Transverse colon (tissue), 4 donors: ENCODE measurements at places on chromosomes 6 and 20.

DNA sequence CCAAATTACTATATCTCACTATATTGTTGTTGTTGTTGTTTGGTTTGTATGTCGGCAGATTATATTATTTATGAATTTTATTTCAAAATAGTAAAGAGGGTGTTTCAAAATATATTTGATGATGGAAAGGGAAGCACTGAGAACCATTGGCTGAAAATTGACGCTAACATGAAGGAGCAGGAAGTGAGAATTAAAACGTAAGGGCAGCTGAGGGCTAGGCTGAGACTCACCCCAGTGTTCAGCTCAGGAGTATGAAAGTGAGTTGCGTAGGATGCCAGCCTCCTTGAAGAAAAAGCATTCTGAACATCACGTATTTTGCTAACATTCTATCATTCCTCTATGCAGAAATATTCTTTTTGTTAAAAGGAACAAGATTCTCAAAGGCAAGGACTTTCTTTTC is 10.7 kb upstream of the IPCEF1 start:
- no peaks in the 10 kb centered on the region for H3K36me3 ChIP-seq
- H3K27me3 ChIP-seq: no peaks in the 10 kb centered on the region
- H3K27ac ChIP-seq: no peak overlapping the region
- no peaks in the 10 kb centered on the region for H3K4me1 ChIP-seq
- no peak for DNase-seq

- DNase-seq: no peak
- H3K36me3 ChIP-seq: no peaks in the 10 kb centered on the region
- H3K27me3 ChIP-seq: no peaks in the 10 kb centered on the region
- no peak overlapping the region for H3K27ac ChIP-seq
- no peaks in the 10 kb centered on the region for H3K4me1 ChIP-seq
Observed at GRCh38 chr20:12315652-12316051, 398.0 kb downstream of the BTBD3 start.

- H3K4me3 ChIP-seq: no peak overlapping the region
- H3K27ac ChIP-seq: no peak overlapping the region
- H3K4me1 ChIP-seq: no peaks in the 10 kb centered on the region
- DNase-seq: peak; percentile 15
Observed at GRCh38 chr6:82066991-82067411, 180.5 kb downstream of the IBTK start.

DNA sequence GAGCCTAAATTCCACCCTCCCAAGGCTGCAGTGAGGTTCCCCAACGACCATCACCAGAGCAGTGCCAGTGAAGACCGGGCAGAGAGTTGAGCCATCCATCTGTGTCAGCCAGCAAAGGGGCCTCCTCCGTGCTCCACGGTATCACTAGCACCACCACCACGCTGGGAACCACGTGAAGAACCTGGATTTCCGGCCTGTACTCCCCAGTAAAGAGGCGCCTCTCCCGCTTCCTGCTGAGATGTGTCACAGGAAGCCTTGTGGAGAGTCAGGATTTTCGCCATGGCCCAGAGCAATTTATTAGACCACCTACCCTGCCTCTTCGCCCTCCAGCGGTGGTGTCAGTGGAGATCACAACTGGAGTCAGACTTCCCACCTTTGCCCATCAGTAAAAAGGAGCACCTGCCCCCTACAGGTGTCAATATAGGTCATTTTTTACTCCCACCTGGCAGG is 28.8 kb downstream of the CPXM1 start:
- peaks cover 29% of the 10 kb centered on the region for H3K27me3 ChIP-seq
- H3K4me1 ChIP-seq: peaks cover 3% of the 10 kb centered on the region
- no peaks in the 10 kb centered on the region for H3K36me3 ChIP-seq
- no peak overlapping the region for H3K27ac ChIP-seq
- no peak overlapping the region for H3K4me3 ChIP-seq

DNA sequence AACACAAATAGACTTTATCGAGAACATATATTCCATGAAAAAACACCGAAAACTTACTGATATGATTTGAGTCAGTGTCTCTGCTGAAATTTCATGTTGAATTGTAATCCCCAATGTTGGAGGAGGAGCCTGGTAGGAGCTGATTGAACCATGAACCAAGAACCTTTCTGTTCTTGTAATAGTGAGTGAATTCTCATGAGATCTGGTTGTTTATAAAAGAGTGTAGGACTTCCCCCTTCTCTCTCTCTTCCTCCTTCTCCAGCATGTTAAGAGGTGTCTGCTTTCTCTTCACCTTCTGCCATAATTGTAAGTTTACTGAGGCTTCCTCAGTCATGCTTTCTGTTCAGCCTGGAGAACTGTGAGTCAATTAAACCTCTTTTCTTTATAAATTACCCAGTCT is 1289.3 kb upstream of the CITED2 start:
- no peak overlapping the region for H3K4me3 ChIP-seq
- no peaks in the 10 kb centered on the region for H3K27me3 ChIP-seq
- no peaks in the 10 kb centered on the region for H3K36me3 ChIP-seq
- no peaks in the 10 kb centered on the region for H3K4me1 ChIP-seq
- no peak for DNase-seq

GRCh38 chr20:44678242-44678641 is 26.7 kb upstream of the ADA start:
- DNase-seq: no peak
- no peak overlapping the region for H3K27ac ChIP-seq
- H3K27me3 ChIP-seq: no peaks in the 10 kb centered on the region

- DNase-seq: no peak
- H3K27me3 ChIP-seq: no peaks in the 10 kb centered on the region
- no peaks in the 10 kb centered on the region for H3K36me3 ChIP-seq
- H3K27ac ChIP-seq: no peak overlapping the region
- H3K4me3 ChIP-seq: no peak overlapping the region
- no peaks in the 10 kb centered on the region for H3K4me1 ChIP-seq
Observed at GRCh38 chr6:111212625-111213024, 125.3 kb downstream of the SLC16A10 start.

- H3K4me1 ChIP-seq: no peaks in the 10 kb centered on the region
- no peak for DNase-seq
- H3K27me3 ChIP-seq: no peaks in the 10 kb centered on the region
- H3K4me3 ChIP-seq: no peak overlapping the region
Observed at GRCh38 chr6:20313960-20314530, 87.6 kb upstream of the E2F3 start.
